ENCODE measurements at places on chromosomes 7 and 10.

GRCh38 chr10:85787393-85787792 lies 579.2 kb downstream of the GRID1 start:
- H3K27ac ChIP-seq: no peak overlapping the region
- no peaks in the 10 kb centered on the region for H3K36me3 ChIP-seq
- H3K4me1 ChIP-seq: no peaks in the 10 kb centered on the region
- no peak overlapping the region for H3K4me3 ChIP-seq
- H3K27me3 ChIP-seq: no peaks in the 10 kb centered on the region
- DNase-seq: no peak

GRCh38 chr10:94316560-94316959 lies 46.2 kb downstream of the NOC3L start:
- DNase-seq: no peak
- no peaks in the 10 kb centered on the region for H3K4me1 ChIP-seq
- H3K27ac ChIP-seq: no peak overlapping the region
- H3K36me3 ChIP-seq: no peaks in the 10 kb centered on the region

DNA sequence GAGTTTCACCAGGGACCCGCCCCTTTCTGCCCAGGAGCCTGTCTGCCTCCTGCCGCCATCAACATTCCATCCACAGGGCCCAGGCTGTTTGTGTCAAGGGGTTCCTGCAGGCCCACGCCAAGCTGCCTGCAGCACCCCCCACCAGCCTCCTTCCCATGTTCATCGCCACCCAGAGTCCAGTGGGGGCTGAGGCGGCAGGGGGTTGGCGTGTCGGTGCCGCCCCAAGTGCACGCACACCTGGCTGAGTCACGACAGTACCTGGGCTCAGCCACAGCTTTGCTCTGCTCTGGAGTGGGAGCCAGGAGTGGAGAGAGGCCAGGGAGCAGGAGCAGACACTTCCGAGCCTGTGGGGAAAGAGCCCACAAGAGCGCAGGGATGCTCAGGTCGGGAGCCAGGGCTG lies 42.8 kb upstream of the TECTB start:
- DNase-seq: no peak
- no peaks in the 10 kb centered on the region for H3K4me1 ChIP-seq
- no peaks in the 10 kb centered on the region for H3K36me3 ChIP-seq
- no peak overlapping the region for H3K4me3 ChIP-seq
- no peaks in the 10 kb centered on the region for H3K27me3 ChIP-seq
- no peak overlapping the region for H3K27ac ChIP-seq

GRCh38 chr10:100728928-100729861 lies 16.2 kb upstream of the PAX2 start:
- H3K27ac ChIP-seq: peak overlapping the region; percentile 13
- peaks cover 10% of the 10 kb centered on the region for H3K4me1 ChIP-seq
- H3K27me3 ChIP-seq: peaks cover 90% of the 10 kb centered on the region
- DNase-seq: no peak

DNA sequence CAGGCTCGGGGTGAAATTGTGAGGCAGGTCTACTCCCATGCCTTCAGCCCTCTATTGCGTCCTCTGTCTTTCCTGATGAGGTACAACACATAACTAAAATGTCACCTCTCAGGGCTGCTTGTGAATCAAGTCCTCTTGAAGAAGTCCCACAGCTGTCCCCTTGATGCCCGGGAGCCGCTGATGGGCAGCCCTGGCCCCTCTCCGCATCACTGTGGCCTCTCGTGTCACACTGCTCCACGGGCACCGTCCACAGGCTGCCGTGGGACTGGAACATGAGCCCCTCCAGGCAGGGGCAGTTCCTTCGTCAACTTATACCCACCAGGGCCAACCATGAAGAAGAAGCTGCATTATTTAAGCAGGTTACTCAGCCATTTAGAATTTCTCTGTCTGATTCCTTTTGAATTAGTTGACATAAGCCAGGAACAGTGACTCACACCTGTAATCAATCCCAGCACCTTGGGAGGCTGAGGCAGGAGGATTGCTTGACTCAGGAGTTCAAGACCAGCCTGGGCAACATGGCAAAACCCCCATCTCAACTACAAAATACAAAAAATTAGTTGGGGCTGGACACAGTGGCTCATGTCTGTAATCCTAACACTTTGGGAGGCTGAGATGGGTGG lies 58.5 kb upstream of the UBE3C start:
- no peaks in the 10 kb centered on the region for H3K4me1 ChIP-seq
- no peak for DNase-seq
- no peaks in the 10 kb centered on the region for H3K36me3 ChIP-seq
- H3K27me3 ChIP-seq: peaks cover 32% of the 10 kb centered on the region

- no peaks in the 10 kb centered on the region for H3K27me3 ChIP-seq
- no peak for DNase-seq
- H3K4me3 ChIP-seq: no peak overlapping the region
- H3K27ac ChIP-seq: no peak overlapping the region
- H3K4me1 ChIP-seq: no peaks in the 10 kb centered on the region
Measured at GRCh38 chr10:72063703-72064391, 24.5 kb downstream of the SPOCK2 start.

- peaks cover 40% of the 10 kb centered on the region for H3K36me3 ChIP-seq
- no peak overlapping the region for H3K27ac ChIP-seq
- no peaks in the 10 kb centered on the region for H3K4me1 ChIP-seq
- H3K4me3 ChIP-seq: no peak overlapping the region
- no peaks in the 10 kb centered on the region for H3K27me3 ChIP-seq
Measured at GRCh38 chr10:97659589-97659988, 19.1 kb downstream of the PI4K2A start.

- H3K4me1 ChIP-seq: no peaks in the 10 kb centered on the region
- H3K36me3 ChIP-seq: no peaks in the 10 kb centered on the region
- no peak overlapping the region for H3K27ac ChIP-seq
Measured at GRCh38 chr10:76882245-76882644, 755.4 kb downstream of the KCNMA1 start.

- no peak for DNase-seq
- no peaks in the 10 kb centered on the region for H3K36me3 ChIP-seq
- H3K27me3 ChIP-seq: no peaks in the 10 kb centered on the region
- no peaks in the 10 kb centered on the region for H3K4me1 ChIP-seq
- no peak overlapping the region for H3K27ac ChIP-seq
Measured at GRCh38 chr10:120735773-120736371, 115.3 kb upstream of the WDR11 start.

GRCh38 chr7:70789481-70790214 lies 342.3 kb upstream of the GALNT17 start:
- peaks cover 3% of the 10 kb centered on the region for H3K4me1 ChIP-seq
- H3K36me3 ChIP-seq: peaks cover 2% of the 10 kb centered on the region
- no peak for DNase-seq
- H3K4me3 ChIP-seq: no peak overlapping the region

- no peak overlapping the region for H3K4me3 ChIP-seq
- H3K27me3 ChIP-seq: no peaks in the 10 kb centered on the region
- peaks cover 22% of the 10 kb centered on the region for H3K4me1 ChIP-seq
- DNase-seq: no peak
Measured at GRCh38 chr7:100367251-100367620, 6.1 kb upstream of the PILRA start.

DNA sequence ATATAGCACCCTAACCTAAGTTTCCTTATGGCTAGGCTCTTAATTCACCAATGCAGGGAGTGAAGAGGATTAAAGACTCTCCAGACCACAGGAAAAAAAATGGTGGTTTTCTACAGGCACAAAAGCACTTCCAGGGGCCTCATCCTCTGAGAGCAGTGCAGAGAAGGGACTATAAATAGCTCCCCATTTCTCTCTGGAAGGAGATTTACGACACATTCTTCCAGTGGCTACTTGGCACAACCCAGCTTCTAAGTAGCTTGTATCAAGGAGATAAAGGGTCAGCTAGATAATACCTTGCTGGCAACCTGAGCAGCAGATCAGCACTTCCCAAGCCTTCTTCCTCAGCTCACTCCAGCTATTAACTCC lies 73.5 kb downstream of the CRPPA start:
- H3K27me3 ChIP-seq: no peaks in the 10 kb centered on the region
- H3K36me3 ChIP-seq: no peaks in the 10 kb centered on the region
- H3K27ac ChIP-seq: no peak overlapping the region
- H3K4me1 ChIP-seq: no peaks in the 10 kb centered on the region
- no peak overlapping the region for H3K4me3 ChIP-seq

- H3K36me3 ChIP-seq: peaks cover 83% of the 10 kb centered on the region
- no peak overlapping the region for H3K4me3 ChIP-seq
- H3K27ac ChIP-seq: no peak overlapping the region
- H3K4me1 ChIP-seq: peaks cover 4% of the 10 kb centered on the region
Measured at GRCh38 chr7:5050676-5051075, 5.0 kb downstream of the RBAK start.

- H3K4me1 ChIP-seq: peaks cover 16% of the 10 kb centered on the region
- H3K36me3 ChIP-seq: peaks cover 14% of the 10 kb centered on the region
- peak overlapping the region; percentile 97 for H3K27ac ChIP-seq
- peaks cover 9% of the 10 kb centered on the region for H3K27me3 ChIP-seq
- no peak for DNase-seq
Measured at GRCh38 chr7:139341776-139342226, 664 bp downstream of the FMC1 start.

GRCh38 chr10:93030409-93030808 lies 30.2 kb upstream of the CYP26C1 start:
- DNase-seq: no peak
- H3K4me3 ChIP-seq: no peak overlapping the region
- H3K4me1 ChIP-seq: no peaks in the 10 kb centered on the region
- no peaks in the 10 kb centered on the region for H3K36me3 ChIP-seq
- H3K27ac ChIP-seq: no peak overlapping the region
- no peaks in the 10 kb centered on the region for H3K27me3 ChIP-seq

GRCh38 chr7:2046581-2047565 lies 185.9 kb downstream of the MAD1L1 start:
- H3K4me1 ChIP-seq: no peaks in the 10 kb centered on the region
- no peaks in the 10 kb centered on the region for H3K27me3 ChIP-seq
- H3K36me3 ChIP-seq: peaks cover 4% of the 10 kb centered on the region
- no peak overlapping the region for H3K27ac ChIP-seq
- no peak for DNase-seq
- H3K4me3 ChIP-seq: no peak overlapping the region

DNA sequence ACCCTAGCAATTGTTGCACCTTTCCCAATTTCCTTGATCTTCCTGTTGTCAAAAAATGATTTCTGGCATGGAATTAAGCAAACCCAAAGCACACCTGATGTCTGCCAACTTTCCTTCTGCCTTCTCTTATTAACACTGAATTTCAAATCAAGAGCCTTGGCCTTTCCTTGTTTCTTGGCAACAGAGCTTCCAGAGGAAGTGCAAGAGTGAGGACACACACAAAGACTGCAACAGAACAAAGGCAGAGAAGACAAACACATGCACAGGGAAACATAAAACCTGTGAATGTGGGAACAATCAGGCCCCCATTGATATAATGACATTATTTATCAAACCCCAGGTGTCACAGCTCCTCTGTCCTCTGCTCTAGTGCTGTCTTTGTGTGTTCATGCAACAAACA lies 73.0 kb upstream of the IL6 start:
- peaks cover 8% of the 10 kb centered on the region for H3K4me1 ChIP-seq
- H3K27me3 ChIP-seq: peaks cover 37% of the 10 kb centered on the region
- DNase-seq: no peak
- no peaks in the 10 kb centered on the region for H3K36me3 ChIP-seq

GRCh38 chr7:101163279-101164070 lies 1.9 kb downstream of the VGF start:
- peak overlapping the region; percentile 76 for H3K4me3 ChIP-seq
- H3K36me3 ChIP-seq: peaks cover 5% of the 10 kb centered on the region
- H3K27me3 ChIP-seq: peaks cover 45% of the 10 kb centered on the region

GRCh38 chr7:44131173-44132029 lies 8.1 kb upstream of the POLD2 start:
- H3K36me3 ChIP-seq: peaks cover 2% of the 10 kb centered on the region
- peaks cover 4% of the 10 kb centered on the region for H3K27me3 ChIP-seq
- no peak for DNase-seq

DNA sequence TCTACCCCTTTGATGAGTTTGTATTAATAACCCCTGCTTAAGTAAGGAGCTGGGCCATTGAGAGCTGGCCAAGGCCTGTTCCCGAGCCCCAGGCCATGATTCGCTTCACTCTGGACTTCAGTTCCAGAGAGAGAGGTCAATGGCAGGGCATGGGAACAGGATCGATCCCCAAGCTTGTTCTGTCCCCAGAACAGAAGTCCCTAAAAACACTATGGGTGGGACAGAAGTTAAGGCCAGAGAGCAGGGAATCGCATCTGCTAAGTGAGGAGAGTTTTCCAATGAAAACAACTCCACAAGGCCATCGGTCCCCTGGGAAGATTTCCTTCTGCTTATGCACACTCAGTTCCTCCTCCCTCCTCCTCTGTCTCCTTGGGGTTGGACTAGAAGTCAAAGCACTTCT lies 159.6 kb downstream of the LSM5 start:
- H3K36me3 ChIP-seq: no peaks in the 10 kb centered on the region
- H3K4me3 ChIP-seq: no peak overlapping the region
- H3K4me1 ChIP-seq: no peaks in the 10 kb centered on the region
- H3K27me3 ChIP-seq: no peaks in the 10 kb centered on the region
- DNase-seq: no peak
- no peak overlapping the region for H3K27ac ChIP-seq

Measured in T-helper 2 cell treated with Interferon-gamma antibody and Interleukin-4, amounts not matched to agents 5 μg/mL and 100 μg/mL, for 36 hours (primary cell).